Thoracic aorta (tissue), 2 donors: ENCODE measurements at places on chromosomes 5 and 9. TPM values are rescaled to one million over a fixed set of nuclear protein-coding genes. Genes with fewer than 3 reads are reported as not detected.

DNA sequence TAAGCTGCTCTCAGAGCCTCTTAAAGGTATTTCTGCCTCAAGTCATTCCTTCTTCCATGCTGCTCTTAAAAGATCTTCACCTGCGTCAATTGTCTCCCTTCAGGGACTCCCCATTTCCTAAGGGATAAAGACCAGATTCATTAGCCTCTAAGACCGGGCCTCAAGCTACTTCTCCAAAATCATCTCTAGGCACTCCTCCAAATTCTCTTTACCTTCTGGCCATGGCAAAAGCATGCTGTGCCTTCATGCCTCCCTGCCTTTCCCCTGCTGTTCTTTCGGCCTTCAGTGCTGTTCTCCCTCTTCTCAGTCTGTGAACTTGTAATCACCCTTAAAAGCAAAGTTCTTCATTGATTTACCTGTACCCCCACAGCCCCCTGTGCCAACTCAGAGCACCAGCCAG is 4.4 kb downstream of the TMOD1 start:
- DNase-seq, result no peak

DNA sequence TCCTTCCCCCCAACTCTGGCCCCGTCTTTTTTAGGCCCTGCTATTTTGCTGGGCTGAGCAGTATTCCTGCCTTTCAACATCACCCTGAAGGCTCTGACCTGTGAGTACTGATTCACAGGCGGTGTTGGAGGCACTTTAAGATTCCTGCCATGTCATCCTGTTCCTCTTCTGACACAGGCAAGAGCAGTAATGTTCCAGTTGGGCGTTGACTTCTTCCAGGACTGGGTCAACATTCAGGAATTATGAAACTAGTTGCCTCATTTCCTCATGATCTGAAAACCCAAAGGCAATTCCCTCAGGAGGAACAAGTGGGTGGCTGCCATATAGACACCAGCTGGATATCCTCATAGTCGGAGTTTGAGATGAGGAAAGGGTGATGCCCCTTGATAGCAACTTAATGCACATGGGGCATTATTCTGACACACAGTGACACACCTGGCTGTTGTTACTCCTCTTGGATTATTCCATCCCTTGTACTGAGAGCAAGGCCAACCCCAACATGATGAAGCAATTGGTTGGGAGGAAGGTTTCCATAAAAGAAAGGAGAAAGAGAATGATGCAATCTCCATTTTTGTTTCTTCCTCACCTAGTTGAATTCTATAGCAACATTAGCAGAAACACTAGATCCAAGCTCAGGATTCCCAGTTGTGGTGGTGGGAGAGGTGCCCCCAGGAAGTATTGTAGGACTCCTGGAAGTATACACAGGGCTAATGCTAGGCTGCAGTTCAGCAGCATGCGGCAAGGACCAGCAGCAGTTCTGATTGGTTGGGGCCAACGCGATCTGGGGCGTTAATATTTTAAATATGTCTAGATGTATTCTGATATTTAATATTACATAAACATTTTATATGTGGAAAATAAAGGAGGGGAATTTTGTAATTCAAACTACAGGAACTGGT is 19.6 kb upstream of the GLRX start:
- DNase-seq, result no peak

DNA sequence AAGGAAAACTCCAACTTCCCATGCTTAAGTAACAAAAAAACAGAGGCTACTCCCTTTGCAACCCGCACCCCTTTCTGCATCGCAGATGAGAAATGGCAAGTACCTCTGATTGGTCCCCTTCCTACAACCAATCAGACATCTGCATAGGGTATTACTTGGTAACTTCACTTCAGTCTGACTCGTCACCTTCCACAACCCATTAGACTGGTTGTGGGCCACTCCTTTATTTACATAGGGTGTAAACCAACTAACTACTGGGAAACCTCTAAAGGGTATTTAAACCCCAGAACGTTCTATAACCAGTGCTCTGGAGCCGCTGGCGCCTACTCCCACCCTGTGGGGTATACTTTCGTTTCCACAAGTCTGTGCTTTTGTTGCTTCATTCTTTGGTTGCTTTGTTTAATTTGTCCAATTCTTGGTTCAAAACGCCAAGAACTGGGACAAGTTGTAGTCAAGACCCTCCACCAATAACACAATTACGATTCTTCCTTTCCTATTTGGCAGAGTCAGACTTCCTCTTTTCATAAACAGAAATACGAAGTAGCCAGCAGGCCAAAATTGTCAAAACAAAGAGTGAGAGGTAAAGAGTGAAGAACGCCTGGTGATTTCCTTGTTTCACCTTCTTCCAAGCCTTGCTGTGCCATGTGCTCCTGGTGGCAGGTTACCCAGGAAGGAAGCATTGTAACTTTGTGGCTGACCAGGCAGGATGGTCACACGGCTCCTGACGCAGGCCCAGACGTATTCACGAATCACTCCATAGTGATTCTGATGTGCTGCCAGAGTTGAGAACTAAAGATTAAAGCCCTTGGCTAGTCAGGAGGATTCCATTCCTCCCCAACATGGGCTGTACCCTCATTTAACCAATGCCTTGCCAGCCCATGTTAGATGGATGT is 477.4 kb downstream of the ARHGEF28 start:
- DNase-seq, result no peak

The CHSY3 gene
- total RNA-seq, result 28.3 TPM

The TRAPPC13 gene
- total RNA-seq, result 9.7 TPM

The FOXD4L3 gene
- not detected for total RNA-seq

DNA sequence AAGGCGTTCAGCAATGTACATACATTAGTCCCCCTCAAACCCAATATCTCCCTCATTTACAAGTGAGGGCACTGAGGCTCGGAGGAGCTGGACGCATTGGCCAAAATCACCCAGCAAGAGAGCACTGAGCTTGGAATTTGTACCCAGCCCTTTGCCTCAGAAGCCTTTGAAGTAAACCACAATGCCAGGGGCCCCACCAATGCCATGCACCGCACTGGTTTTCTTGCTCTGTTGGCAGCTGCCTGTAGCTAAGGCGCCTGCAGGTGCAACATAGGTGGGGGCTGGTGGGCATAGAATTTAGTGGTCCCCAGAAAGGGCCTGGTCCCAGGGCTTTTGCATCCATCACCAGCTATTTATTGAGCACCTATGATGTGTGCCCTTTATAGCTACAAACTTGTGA is 37.3 kb upstream of the FUBP3 start:
- DNase-seq, result no peak

DNA sequence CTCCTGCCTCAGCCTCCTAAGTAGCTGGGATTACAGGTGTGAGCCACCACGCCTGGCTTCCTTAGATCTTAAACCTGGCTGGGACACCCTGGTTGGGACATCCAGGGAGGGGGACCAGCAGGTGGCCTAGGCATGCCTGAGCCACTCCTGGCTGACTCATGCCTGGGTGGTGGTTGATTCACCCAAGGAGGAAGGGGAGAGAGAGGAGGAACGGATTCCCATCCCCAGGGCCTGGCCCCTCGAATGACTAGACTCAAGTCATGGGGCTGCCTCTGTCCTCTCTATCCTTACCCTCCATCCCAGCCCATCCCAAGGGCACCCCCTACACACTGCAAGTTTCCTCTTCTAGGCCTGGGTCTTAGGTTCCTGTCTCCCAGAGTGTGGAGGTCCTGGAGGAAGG is 12.7 kb downstream of the EEIG1 start:
- no peak for DNase-seq

- DNase-seq, result no peak
Observed at GRCh38 chr5:100448111-100448528, 87.1 kb upstream of the FAM174A start.

DNA sequence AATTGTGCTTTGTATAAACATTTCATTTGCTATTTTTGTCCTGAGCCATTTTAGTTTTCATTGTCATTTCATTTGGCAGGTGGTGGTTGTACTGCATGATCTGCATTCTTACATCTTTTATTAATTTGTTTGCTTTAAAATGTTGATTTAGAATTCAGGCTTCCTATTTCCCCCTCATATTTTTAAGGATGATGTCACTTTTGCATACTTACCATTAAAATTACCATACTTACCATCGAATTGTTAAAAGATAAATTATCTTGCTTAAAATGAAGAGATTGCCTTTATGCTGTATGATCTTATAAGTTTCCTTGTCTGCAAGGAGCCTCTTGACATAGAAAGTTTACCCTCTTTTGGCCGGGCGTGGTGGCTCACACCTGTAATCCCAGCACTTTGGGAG is 31.1 kb downstream of the DIMT1 start:
- no peak for DNase-seq

DNA sequence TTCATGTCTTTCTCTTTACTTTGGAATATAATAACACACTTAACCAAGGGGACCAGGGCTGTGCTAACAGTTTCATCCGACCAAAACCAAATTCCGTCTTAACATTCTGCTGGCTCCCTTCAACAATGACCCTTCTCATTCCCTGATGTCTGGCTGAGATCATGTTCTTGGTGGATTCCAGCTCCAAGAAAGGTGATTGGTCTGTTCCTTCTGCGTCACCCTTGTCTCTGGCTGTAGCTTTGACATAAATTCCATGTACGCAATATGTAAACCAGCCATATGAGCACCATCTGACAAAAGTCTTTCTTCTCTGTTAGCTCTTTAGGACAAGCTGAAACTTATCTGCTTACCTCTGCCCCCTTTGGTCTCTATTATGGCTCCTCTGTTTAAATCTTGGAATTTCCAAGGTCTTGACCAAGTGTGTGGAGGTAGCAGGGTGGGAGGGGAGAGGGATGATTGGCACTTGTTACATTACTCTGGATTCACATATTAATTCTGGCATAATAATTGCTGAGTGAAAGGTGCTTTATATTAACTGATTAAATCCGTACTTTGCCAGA is 45.7 kb upstream of the HSD17B4 start:
- no peak for DNase-seq

The INSL4 gene
- total RNA-seq, result not detected

The PCDHA7 gene
- total RNA-seq, result 0.42 TPM

GRCh38 chr5:10904862-10905432 is 143.9 kb upstream of the DAP start:
- no peak for DNase-seq

The CAMK4 gene
- total RNA-seq, result 6.6 TPM

DNA sequence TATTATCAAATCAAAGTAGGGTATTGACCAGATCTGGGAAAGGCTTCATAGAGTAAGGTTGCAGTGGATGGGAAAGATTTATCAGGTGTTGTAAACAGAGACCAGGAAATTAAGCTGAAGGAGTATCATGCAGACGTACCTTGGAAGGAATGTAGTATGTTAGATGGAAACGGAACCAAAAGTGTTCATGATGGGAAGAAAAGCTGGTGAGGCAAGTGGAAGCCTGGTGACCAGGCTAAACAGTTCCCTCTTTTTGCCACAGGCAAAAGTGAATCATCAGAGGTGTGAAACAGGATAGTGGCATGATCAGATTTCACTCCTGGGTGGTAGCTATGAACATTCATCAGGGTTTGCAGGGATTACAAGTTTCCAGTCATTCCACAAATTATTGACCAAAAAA is 780.1 kb upstream of the DMAC1 start:
- no peak for DNase-seq

DNA sequence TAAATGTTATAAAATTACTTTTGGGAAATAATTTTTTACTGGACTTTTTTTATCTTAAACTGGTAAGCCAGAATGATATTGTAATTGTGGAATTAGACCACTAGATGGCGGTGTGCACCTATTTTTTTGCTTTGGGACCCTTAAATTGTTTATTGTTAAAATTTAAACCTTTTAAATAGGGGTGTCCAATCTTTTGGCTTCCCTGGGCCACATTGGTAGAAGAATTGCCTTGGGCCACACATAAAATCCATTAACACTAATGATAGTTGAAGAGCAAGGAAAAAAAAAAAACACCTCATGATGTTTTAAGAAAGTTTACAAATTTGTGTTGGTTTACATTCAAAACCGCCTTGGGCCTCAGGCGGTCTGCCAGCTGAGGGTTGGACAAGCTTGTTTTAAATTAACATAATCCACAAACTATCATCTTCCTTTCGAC is 28.4 kb upstream of the GADD45G start:
- no peak for DNase-seq

- DNase-seq, result no peak
Observed at GRCh38 chr5:74326571-74327338, 313.8 kb downstream of the ENC1 start.

DNA sequence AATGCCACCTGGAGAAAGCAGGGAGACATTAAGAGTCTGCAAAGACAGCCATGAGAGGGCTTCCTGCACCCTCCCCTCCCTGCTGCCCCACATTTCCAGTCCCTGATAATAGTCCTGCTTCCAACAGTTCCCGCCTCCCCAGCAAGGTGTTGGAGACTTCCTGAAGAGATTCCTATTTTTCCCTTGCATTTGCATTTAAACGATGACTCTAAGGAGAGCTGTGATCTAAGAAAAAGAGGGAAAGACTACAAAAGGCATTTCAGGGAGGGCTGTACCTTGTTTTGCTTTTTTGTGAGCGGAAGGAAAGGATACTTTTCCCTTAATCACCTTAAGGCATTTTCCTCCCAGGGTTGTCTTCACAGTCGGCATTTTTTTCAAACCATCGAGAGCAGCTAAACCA is 62.1 kb downstream of the GAS1 start:
- DNase-seq, result no peak

- DNase-seq, result no peak
Observed at GRCh38 chr9:32811246-32811645, 27.9 kb downstream of the TMEM215 start.

DNA sequence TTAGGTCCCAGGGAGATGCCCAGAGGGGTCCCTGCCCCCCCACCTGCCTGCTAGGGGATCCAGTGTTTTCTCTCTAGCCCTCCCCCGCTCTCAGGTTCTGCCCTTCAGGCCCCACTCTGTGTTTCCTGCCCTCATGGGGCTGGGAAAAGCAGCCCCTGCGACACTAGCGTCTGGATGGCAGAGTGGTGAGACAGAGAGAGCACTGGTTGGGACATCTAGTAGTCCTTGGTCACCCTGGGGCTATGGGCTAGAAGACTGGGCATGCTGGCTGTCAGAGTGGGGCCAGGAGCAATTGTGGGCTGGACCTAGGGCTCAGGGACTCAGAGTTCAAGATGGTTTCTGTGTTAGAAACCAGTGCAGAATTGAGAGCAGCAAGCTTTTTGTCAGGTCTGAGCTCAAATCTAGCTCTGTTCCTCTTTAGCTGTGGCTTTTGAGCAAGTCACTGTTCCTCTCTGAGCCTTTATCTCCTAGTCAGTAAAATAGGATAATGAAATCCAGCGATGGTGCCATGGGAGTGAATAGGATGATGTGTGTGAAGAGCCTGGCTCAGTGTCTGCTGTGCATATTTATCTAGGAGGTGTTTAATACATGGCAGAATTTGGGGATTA is 39.0 kb downstream of the RGS3 start:
- DNase-seq, result no peak

- DNase-seq, result no peak
Observed at GRCh38 chr9:124242331-124243194, 15.2 kb upstream of the NEK6 start.

- DNase-seq, result no peak
Observed at GRCh38 chr5:76341651-76342334, 61.3 kb upstream of the IQGAP2 start.
